ENCODE measurements at places on chromosomes 2 and 18. TPM values are rescaled to one million over a fixed set of nuclear protein-coding genes. Genes with fewer than 3 reads are reported as not detected.

STAT4 gene
- polyA plus RNA-seq: 2.0 TPM

TTN gene
- 9.2 TPM for polyA plus RNA-seq

FEV gene
- polyA plus RNA-seq: 32.6 TPM

GTF3C2 gene
- polyA plus RNA-seq: 34.3 TPM

CAVIN2 gene
- 7.0 TPM for polyA plus RNA-seq

ANKRD53 gene
- polyA plus RNA-seq: 10.2 TPM

RNF152 gene
- 0.91 TPM for polyA plus RNA-seq

ARMC9 gene
- 7.6 TPM for polyA plus RNA-seq

AQP12B gene
- polyA plus RNA-seq: 158 TPM

DNAJC5G gene
- 0.34 TPM for polyA plus RNA-seq

BZW1 gene
- polyA plus RNA-seq: 9.7 TPM

CLEC4F gene
- polyA plus RNA-seq: 0.56 TPM

PPIG gene
- 23.0 TPM for polyA plus RNA-seq

SDC1 gene
- 16.1 TPM for polyA plus RNA-seq

TMEM37 gene
- 25.3 TPM for polyA plus RNA-seq

CCDC121 gene
- polyA plus RNA-seq: 2.0 TPM

DAPL1 gene
- 47.3 TPM for polyA plus RNA-seq

NT5DC4 gene
- not detected for polyA plus RNA-seq

NDC80 gene
- polyA plus RNA-seq: 0.87 TPM

GNAL gene
- polyA plus RNA-seq: 0.70 TPM

GALNT13 gene
- 0.95 TPM for polyA plus RNA-seq

REG3A gene
- 167 TPM for polyA plus RNA-seq

FAM124B gene
- polyA plus RNA-seq: 0.26 TPM

All from pancreas (tissue), 10 donors.